Globus pallidus (tissue), 1 donor: ENCODE measurements at places on chromosomes 2 and 18.

- no peak for DNase-seq
These were observed 268.2 kb upstream of the TCF4 start for GRCh38 chr18:55856229-55856628.

GRCh38 chr18:47163241-47163640 is 12.9 kb downstream of the IER3IP1 start:
- no peak for DNase-seq

DNA sequence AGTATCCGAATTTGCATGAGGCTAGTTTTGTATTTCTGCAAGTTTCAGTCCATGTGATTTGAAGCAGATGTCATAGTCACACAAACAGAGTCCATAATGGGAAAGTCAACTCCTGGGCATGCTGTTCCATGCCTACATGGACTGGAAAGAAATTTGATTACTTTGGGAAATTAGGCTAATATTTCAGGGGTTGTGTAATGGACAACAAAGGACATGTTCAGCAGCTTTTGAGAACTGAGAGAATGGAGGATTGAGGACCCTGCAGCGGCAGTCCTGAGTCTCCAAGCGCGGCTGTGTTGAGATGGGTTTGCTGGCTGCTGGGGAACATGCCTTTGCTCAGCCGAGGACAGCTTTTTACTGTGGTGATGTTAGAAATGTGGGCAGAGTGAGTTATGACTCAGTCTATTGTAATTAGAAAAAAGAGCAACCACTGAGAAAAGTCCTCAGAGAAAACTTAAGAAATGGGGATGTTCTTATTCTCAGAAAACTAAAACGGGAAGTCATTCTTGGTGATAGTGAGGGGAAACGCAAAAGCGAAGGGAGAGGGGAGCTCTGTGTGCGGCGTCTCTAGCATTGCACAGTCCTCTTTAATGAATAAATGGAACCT is 149.2 kb downstream of the FAM210A start:
- peak; percentile 74 for DNase-seq

- no peak for DNase-seq
These were observed 10.5 kb downstream of the GDF7 start for GRCh38 chr2:20677301-20678085.

GRCh38 chr2:194103941-194104659 is 1552.9 kb upstream of the SLC39A10 start:
- no peak for DNase-seq

DNA sequence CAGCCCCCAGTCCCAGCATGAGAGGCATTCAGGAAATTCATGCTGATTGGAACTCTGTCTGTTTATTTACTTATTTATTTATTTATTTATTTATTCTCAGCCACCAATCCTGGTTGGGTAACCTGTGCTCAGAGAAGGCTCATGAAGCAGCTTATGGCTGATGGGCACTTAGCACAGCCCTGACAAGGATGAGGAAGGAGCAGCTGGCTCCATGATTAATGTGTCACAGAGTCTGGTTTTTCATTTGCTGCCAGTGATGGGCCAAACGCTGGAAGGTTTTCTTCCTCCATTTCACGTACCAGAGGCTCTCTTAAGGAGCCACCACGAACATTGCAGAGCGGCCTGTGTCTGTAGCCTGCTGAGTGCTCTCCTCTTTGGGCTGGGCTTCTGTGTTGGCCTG is 28.3 kb upstream of the KCNS3 start:
- no peak for DNase-seq

DNA sequence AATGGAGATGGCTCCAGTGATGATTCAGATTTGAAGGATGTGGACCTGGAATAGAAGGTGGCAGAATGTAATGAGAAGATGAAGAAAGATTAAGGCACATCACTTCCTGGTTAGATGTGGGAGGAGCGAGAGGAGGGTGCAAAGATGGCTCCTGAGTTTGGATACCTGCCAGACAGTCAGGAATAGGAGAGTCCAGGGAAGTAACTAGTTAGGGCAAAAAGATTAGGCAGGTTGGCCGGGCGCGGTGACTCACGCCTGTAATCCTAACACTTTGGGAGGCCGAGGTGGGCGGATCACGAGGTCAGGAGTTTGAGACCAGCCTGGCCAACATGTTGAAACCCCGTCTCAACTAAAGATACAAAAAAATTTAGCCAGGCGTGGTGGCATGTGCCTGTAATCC is 5.6 kb downstream of the C2orf74 start:
- DNase-seq = no peak

GRCh38 chr2:23621616-23622015 is 236.6 kb downstream of the KLHL29 start:
- DNase-seq = no peak

DNA sequence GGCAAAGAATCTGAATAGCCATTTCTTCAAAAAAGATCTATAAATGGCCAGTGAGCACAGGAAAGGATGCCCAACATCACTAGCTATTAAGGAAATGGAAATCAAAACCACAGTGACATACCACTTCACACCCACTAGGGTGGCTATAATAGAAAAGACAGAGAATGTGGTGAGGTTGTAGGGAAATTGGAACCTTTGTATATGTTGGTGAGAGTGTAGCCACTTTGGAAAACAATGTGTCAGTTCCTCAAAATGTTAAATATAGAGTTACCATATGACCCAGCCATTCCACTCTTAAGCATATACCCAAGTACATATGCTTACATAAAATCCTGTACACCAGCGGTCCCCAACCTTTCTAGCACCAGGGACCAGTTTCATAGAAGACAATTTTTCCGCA is 152.8 kb downstream of the SMAD2 start:
- DNase-seq = no peak

GRCh38 chr18:9831036-9831722 is 54.6 kb upstream of the TXNDC2 start:
- no peak for DNase-seq

- DNase-seq = no peak
These were observed 145.1 kb downstream of the QPCT start for GRCh38 chr2:37489536-37489935.
